ENCODE measurements at places on chromosomes 7 and 10. TPM values are rescaled to one million over a fixed set of nuclear protein-coding genes. Genes with fewer than 3 reads are reported as not detected.

DNA sequence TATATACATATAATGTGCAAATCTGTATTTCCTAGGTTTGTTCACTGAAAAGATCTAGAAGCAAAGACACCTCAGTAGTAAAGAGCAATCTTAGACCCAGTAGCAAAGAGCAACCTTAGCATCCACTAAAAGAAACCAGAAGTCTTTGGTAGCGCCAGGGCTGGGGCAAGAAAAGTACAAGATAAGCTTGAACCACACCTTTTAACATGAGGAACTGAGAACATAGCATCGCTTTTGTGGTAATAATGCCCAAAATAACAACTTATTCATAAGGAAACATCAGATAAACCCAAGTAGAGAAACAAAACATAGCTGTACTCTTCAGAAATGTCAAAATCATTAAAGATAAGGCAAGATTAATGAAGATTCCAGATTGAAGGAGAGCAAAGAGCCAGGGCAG is 173.4 kb downstream of the IMMP2L start:
- no peak overlapping the region for H3K27ac ChIP-seq
- peaks cover 5% of the 10 kb centered on the region for H3K4me1 ChIP-seq
- no peaks in the 10 kb centered on the region for H3K27me3 ChIP-seq
- H3K36me3 ChIP-seq = no peaks in the 10 kb centered on the region
- no peak overlapping the region for H3K4me3 ChIP-seq
- DNase-seq = no peak

- no peaks in the 10 kb centered on the region for H3K36me3 ChIP-seq
- H3K4me3 ChIP-seq = no peak overlapping the region
- no peaks in the 10 kb centered on the region for H3K4me1 ChIP-seq
- H3K27ac ChIP-seq = no peak overlapping the region
Measured at GRCh38 chr10:33955676-33956075, 621.2 kb upstream of the NRP1 start.

DNA sequence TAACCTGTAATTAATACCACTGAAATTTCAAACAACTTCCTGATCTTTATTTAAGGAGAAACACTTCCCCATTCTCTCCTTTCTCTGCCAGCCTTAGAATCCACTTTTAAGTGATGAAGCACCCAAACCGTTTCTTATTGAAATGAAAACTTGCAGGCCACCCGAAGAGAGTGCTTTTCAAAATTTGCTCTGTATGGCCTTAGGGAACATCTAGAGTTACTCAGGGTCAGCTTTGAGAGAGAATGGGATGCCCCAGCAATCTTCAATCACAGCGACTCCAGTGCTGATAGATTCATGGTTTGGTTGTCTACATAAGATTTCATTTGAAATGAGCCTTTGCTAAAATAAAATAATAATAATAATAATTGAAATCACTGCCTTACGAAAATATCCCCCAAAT is 323.1 kb downstream of the PCLO start:
- DNase-seq = no peak
- no peak overlapping the region for H3K27ac ChIP-seq

GRCh38 chr7:70598976-70599375 is 533.0 kb upstream of the GALNT17 start:
- peaks cover 3% of the 10 kb centered on the region for H3K27me3 ChIP-seq
- no peak overlapping the region for H3K27ac ChIP-seq
- DNase-seq = no peak
- no peak overlapping the region for H3K4me3 ChIP-seq
- H3K36me3 ChIP-seq = no peaks in the 10 kb centered on the region

KCNH2 gene
- total RNA-seq = 6.2 TPM

DNA sequence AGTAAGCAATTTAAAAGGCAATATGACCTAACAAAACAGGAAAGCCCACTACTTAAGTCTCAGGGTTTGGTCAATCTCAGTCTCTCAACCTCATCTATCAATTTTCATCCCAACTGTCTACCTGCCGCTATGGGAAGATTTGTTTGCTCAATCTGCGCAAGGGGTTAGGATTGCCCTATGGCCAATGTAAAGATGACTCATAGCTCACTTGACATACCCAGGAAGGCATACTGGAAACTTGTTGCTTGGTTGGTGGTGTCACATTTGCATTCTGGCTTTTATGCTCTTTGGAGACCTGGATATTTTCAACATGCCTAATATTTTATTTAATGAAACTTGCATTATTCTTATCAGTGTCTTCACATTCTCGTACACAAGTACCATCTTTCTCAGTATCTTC is 78.1 kb upstream of the TMEM196 start:
- no peak for DNase-seq
- no peak overlapping the region for H3K4me3 ChIP-seq
- H3K36me3 ChIP-seq = no peaks in the 10 kb centered on the region
- no peak overlapping the region for H3K27ac ChIP-seq
- no peaks in the 10 kb centered on the region for H3K27me3 ChIP-seq

DNA sequence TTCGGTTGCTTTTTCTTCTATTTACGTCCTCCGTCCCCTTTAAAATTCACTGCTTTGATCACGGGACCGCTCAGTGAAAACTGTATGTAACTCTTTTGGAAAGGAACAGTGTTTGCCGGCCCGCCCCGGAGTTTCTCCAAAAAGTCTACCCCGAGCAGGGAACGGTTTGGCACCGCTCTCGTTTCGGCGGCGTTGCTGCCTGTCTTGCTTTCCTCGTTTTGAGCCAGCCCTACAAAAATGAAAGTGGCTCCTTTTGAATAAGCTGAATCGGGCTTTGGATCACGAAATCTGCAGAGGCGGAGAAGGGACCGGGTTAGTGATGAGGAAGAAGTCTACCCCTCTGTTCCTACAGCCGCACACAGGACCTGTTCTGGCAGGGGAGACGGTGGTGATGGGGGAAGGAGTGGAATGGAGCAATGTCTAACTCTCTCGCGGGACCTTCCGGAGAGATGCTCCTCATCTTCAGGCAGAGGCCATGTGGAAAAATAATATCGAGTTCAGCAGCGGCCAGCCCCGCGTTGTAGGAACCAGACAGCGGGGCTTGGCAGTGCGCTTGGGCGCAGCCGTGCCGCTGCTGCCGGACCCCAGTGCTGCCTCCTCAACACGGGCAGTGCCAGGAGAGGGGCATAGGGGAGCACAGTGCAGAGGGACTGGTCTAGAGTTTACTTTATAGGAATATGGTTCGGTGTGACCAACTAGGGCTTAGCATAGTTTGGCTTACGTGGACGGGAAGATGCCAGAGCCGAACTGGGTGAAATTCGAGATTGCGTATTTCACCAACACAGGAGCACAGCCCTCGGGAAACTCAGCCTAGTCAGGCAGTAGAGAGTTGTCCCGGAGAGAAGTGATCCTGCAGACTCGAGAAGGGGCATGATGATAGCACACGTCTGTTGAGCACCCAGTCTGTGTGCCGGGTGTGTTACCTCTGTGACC is 1.4 kb downstream of the HTRA1 start:
- peaks cover 8% of the 10 kb centered on the region for H3K4me1 ChIP-seq
- no peaks in the 10 kb centered on the region for H3K27me3 ChIP-seq
- peak overlapping the region; percentile 89 for H3K4me3 ChIP-seq
- DNase-seq = peak; percentile 66
- peak overlapping the region; percentile 56 for H3K27ac ChIP-seq
- H3K36me3 ChIP-seq = no peaks in the 10 kb centered on the region

DNA sequence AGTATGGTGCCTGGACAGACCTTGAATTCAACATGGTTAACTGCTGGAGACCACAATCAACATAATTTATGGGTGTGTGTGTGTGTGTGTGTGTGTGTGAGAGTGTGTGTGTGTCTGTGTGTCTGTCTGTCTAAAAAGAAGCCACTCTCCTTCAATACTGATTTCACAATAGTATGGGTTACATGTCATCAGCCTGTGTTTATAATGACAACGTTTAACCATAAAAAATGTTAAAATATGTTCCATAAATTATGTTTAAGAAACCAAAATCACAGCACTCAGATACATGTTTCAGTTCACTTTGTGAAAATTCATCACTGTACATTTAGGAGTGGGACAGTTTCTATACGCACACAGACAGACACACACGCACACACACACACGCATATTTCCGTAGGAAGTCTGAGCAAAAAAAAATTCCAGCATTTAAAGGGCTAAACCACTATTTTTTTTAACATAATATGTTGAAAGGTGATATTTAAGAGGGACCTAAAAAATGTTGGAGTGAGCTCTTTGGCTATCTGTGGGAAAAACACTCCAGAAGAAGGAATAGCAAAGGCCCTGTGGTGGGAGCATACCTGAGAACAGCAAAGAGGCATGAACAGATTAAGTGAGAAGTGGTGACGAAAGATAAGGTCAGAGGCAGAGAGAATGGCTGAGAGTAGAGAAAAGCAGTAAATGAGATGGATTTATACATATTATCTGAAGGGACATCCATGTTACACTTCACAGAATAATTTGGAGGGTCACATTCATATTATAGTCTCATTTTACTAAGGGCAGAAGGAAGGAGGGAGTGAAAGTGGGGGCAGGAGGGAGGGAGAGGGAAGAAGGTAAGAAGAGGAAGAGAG is 10.9 kb downstream of the PDZD8 start:
- no peak overlapping the region for H3K27ac ChIP-seq
- DNase-seq = peak; percentile 64
- no peak overlapping the region for H3K4me3 ChIP-seq

DNA sequence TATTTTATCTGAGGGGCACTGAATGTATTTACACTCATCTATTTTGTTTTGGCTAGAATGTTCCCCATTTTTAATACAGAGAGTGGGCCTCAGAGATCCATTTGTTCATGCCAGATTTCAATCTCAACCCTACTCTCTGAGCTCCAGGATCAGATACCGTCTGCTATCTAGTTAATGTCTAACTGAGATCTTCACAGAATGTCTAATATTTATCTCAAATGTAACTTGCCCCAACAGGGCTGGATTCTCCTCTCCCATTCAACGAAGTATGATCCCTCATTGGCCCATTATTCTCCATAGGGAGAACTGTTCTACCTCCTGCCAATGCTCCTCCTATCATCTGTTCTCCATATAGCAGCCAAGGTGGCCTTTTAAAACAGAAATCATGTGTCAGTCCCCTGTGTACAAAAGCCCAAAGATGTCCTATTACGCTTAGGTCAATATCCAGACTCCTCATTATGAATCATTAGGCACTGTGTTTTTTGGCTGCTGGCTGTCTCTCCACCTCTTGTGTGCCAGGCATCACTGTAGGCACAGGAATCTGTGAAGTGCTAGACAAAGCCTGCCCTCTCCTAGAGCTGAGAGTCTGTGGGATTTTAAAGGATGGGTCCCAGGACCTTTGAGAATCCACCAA is 169.3 kb upstream of the AGK start:
- no peak for DNase-seq
- H3K27me3 ChIP-seq = no peaks in the 10 kb centered on the region
- H3K4me3 ChIP-seq = no peak overlapping the region
- H3K4me1 ChIP-seq = no peaks in the 10 kb centered on the region

- DNase-seq = peak; percentile 69
- H3K27ac ChIP-seq = peak overlapping the region; percentile 55
- H3K36me3 ChIP-seq = peaks cover 23% of the 10 kb centered on the region
- peaks cover 51% of the 10 kb centered on the region for H3K4me1 ChIP-seq
- no peak overlapping the region for H3K4me3 ChIP-seq
- no peaks in the 10 kb centered on the region for H3K27me3 ChIP-seq
Measured at GRCh38 chr10:62076891-62077290, 175.4 kb downstream of the ARID5B start.

DNA sequence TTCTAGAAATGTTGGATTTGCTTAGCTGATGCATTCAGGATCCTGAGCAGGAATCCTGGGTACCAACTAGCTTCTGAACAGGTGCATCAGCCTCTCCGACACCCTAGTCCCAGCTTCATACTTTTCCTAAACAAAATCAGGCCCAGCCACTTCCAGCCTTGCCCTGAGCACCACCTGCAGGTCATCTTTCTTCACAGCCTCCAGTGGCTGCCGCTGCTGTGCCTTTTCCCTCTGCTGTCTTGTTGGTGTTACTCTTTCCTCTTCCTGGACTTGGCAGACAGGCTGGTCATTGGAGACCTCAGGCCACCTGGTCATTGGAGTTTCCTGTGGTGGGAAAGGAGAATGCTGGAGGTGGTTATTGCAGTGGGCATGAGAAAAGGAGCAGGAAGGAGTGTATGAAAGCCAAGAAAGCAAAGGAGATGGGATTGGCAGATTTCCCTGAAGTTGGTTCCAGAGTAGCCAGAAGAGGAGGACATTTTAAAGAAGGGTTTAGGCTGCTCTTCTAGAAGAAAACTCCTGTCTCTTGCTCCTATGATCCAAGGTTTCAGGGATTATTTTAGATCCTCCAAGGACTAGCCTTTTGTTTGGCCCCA is 48.2 kb upstream of the NFKB2 start:
- no peaks in the 10 kb centered on the region for H3K27me3 ChIP-seq
- DNase-seq = peak; percentile 46
- H3K36me3 ChIP-seq = peaks cover 2% of the 10 kb centered on the region
- H3K4me3 ChIP-seq = no peak overlapping the region
- H3K27ac ChIP-seq = no peak overlapping the region

MALSU1 gene
- 77.6 TPM for total RNA-seq

GRCh38 chr7:79930604-79931003 is 204.0 kb upstream of the GNAI1 start:
- H3K27me3 ChIP-seq = no peaks in the 10 kb centered on the region
- no peaks in the 10 kb centered on the region for H3K36me3 ChIP-seq
- peak; percentile 20 for DNase-seq
- no peaks in the 10 kb centered on the region for H3K4me1 ChIP-seq

RBP4 gene
- total RNA-seq = not detected

DNA sequence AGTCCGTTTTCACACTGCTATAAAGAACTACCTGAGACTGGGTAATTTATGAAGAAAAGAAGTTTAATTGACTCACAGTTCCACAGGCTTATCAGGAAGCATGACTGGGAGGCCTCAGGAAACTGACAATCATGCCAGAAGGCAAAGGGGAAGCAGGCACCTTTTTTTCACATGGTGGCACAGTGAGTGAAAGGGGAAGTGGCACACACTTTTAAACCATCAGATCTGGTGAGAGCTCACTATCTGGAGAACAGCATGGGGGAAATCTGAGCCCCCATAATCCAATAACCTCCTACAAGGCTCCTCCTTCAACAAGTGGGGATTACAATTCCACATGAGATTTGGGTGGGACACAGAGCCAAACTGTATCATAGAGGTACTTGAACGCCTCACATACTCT is 30.0 kb downstream of the AGR3 start:
- H3K36me3 ChIP-seq = no peaks in the 10 kb centered on the region
- H3K4me1 ChIP-seq = no peaks in the 10 kb centered on the region
- H3K27ac ChIP-seq = no peak overlapping the region

DNA sequence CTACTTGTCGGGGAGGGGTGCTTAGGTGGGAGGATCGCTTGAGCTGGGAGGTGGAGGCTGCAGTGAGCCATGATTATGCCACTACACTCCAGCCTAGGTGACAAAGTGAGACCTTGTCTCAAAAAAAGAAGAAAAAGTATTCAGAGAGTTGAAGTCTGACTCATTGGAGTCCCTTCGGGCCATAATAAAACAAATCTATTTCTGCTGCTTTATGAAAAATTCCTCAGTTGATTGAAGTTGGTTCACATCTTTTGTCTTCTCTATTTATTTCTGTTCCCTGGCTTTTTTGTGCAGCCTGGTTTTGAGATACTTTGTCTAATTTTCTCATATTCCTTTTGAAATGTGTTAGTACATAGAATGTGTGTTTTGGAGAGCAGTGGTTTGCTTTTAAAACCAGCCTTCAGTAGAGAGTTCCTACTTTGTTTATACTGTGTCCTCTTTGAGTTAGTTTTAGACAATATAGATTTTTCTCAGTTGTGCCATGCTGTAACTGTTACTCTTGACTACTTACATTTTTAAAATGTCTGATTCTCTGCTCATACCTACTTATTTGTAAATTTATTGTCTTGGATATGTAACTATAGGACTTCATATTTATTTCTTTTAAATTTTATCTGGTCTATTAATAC is 36.7 kb downstream of the LUC7L2 start:
- no peak overlapping the region for H3K27ac ChIP-seq
- no peak for DNase-seq
- no peak overlapping the region for H3K4me3 ChIP-seq

GRCh38 chr10:45460235-45460878 is 86.3 kb downstream of the ALOX5 start:
- no peak for DNase-seq
- H3K27me3 ChIP-seq = no peaks in the 10 kb centered on the region
- no peak overlapping the region for H3K27ac ChIP-seq
- H3K4me1 ChIP-seq = no peaks in the 10 kb centered on the region
- no peak overlapping the region for H3K4me3 ChIP-seq

HSPB1 gene
- 36.2 TPM for total RNA-seq

All from fibroblast of lung (primary cell).